Activated CD4-positive, alpha-beta T cell treated with anti-CD3 and anti-CD28 coated beads, Interleukin-2, amount 50 U/mL, for 24 hours (primary cell): ENCODE measurements at places on chromosomes 6 and 20.

DNA sequence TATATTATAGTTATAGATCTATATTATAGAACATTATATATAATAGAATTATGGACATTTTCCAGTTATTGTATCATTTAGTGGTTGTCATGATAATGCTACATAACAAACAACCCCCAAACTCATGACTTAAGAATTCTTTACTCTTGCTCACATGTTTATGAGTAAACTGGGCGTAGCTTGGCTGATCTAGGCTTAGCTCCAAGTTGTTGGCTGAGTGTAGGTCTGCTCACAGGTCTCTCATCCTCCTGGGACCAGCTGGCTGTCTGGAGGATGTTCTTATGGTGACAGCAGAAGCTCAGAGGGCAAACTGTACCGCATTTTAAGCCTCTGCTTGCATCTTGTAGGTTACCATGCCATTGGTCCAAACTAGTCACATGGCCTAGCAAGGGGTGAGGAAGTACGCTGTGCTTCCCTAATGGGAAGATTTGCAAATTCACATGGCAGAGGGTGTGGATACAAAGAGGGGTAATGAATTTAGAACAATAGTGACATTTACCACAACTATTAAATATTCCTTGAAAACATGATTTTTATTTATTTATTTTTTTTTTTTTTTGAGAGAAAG lies 34.2 kb downstream of the ARHGAP40 start:
- DNase-seq: no peak

GRCh38 chr20:50720582-50720981 lies 10.8 kb upstream of the PARD6B start:
- DNase-seq: no peak

- DNase-seq: no peak
Measured at GRCh38 chr6:57298741-57299140, 18.7 kb upstream of the PRIM2 start.

GRCh38 chr20:17875981-17876385 lies 92.6 kb downstream of the SNX5 start:
- no peak for DNase-seq

DNA sequence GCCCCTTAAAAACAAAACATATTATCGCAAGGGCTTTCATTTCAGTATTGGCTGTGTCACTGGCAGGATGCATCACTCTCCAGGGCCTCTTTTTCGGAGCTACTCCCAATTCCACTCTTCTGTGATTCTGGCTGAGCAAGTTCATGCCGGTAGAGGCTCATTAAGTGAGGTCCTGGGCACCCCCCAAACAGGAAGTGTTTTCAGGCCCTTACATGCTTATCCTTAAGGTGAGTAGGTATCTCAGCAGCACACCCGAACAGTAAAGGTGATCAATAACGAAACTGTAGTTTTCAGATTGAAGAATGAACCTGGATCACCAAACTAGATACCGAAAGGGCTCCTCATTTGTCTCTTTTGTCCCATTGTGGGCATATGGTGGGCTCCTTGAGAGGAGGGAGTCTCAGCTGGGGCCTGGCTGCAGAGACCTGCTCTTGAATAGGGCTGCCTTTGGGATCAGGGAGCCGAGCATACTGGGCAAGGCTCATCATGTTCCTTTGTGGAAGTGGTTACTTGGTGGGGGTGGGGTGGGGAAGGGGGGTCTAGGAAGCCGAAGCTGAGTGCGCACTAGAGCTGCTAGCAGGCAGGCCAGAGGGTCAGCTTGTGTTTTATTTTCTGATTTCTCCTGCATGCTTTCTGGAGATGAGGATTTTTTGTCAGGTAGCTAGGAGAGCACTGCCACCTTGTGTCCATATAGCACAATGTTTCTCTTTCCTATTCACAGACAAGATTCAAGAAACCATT lies 65.2 kb downstream of the CDS2 start:
- DNase-seq: no peak

GRCh38 chr20:872855-873520 lies 39.5 kb downstream of the FAM110A start:
- DNase-seq: no peak

- DNase-seq: no peak
Measured at GRCh38 chr6:12024699-12025434, 12.8 kb downstream of the HIVEP1 start.
